Effector memory CD8-positive, alpha-beta T cell (primary cell): ENCODE measurements at places on chromosomes 6 and 20.

GRCh38 chr6:73050706-73051105 is 174.6 kb downstream of the KHDC1L start:
- H3K27me3 ChIP-seq: no peaks in the 10 kb centered on the region
- no peaks in the 10 kb centered on the region for H3K36me3 ChIP-seq
- peaks cover 4% of the 10 kb centered on the region for H3K4me1 ChIP-seq

GRCh38 chr20:36861875-36862801 is 13.8 kb upstream of the TLDC2 start:
- H3K36me3 ChIP-seq: peaks cover 7% of the 10 kb centered on the region
- DNase-seq: no peak

GRCh38 chr6:154356690-154357089 is at the start of gene IPCEF1:
Gene IPCEF1, minus strand, starts transcription at chr6:154356803. Its CDS starts 90,856 bp downstream, at chr6:154265947.
- DNase-seq: no peak
- peaks cover 39% of the 10 kb centered on the region for H3K27me3 ChIP-seq
- no peak within 1 kb of the TSS for H3K4me3 ChIP-seq

GRCh38 chr20:54148947-54149764 is 24.6 kb downstream of the CYP24A1 start:
- H3K36me3 ChIP-seq: no peaks in the 10 kb centered on the region
- no peaks in the 10 kb centered on the region for H3K4me1 ChIP-seq
- no peak overlapping the region for H3K27ac ChIP-seq
- DNase-seq: no peak
- peaks cover 19% of the 10 kb centered on the region for H3K27me3 ChIP-seq

GRCh38 chr20:56542489-56543030 is 9.5 kb downstream of the FAM209B start:
- H3K36me3 ChIP-seq: no peaks in the 10 kb centered on the region
- no peak overlapping the region for H3K27ac ChIP-seq
- no peaks in the 10 kb centered on the region for H3K27me3 ChIP-seq
- DNase-seq: no peak

DNA sequence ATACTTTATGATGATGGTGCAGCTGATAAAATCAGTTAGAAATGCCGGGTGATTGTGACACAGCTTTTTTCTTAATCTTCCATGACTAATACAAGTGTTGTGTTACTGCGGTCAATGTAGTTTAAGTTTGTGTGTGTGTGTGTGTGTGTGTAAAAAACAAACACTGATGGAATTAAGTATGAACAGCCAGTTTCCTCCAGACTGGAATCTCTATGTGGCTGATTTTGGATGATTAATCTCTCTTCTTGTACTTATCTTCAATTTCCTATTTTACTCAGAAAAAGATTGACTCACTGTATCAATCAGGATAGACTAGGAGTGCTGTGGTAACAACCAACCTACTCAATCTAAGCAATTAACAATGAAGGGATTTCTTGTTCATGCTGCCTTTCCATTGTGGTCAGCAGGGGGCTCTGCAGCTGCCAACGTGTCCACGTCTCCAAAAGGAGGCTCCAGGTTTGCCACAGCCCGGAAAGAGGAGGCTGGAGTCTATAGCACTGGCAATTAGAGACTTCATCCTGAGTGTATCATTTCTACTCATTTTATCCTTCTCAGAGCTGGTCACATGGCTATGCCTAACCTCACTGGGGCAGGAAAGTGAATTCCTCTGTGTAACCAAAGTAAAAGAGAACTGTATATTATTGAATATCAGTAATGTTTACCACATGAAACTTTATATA is 107.7 kb downstream of the CD109 start:
- H3K36me3 ChIP-seq: no peaks in the 10 kb centered on the region
- H3K4me1 ChIP-seq: no peaks in the 10 kb centered on the region
- no peaks in the 10 kb centered on the region for H3K27me3 ChIP-seq
- no peak overlapping the region for H3K4me3 ChIP-seq
- H3K27ac ChIP-seq: no peak overlapping the region
- no peak for DNase-seq

DNA sequence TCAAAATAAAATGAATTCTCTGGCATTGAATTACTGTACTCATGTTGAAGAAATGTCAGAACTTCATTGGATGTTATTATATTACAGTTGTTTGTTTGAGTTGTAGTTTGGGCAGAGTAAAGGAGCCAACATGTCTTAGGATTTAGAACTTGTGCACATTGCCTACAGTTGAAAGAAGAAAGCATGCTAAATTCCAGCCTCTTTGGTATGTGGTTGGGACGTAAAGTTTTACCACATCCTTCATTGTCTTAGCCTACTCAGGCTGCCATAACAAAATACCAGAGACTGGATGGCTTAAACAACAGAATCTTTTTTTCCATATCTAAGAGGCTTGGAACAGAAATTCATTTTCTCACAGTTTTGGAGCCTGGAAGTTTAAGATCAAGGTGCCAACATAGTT is 42.4 kb downstream of the HFE start:
- peaks cover 28% of the 10 kb centered on the region for H3K4me1 ChIP-seq
- no peaks in the 10 kb centered on the region for H3K27me3 ChIP-seq
- DNase-seq: no peak
- peaks cover 38% of the 10 kb centered on the region for H3K36me3 ChIP-seq

DNA sequence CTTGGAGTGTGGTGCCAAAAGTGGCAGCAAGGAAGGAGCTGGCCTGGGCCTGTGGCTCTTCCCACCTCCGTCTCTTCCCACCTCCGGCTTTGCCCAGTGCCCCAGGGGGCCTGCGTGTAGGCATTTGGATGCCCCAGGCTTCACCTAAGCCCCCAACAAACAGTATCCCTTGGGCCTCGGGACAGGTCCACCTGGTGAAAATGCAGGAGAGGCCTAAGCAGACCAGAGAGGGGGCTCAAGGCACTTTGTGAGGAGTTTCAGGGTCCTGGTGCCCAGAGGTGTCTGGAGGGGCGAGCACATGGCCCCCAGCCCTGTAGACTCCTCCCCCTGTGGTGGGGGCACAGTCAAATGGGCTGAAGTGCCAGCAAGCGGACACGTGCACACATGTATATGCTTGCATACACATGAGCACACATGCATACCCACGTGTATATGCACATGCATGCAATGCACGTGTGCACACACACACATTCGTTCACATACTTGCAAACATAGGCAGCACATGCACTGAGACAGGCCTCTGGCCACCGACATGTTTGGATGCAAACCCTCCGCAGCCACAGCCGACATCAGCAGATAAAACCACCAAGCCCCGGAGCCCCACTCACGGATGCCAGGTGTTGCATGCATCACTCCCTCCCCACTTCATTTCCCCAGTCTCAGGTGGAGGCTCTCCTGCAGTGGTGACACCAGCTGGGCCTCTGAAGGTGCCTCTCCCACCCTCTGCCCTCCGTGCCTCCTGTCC is 124.5 kb downstream of the TAF4 start:
- no peaks in the 10 kb centered on the region for H3K36me3 ChIP-seq
- H3K4me3 ChIP-seq: no peak overlapping the region
- peaks cover 2% of the 10 kb centered on the region for H3K4me1 ChIP-seq

GRCh38 chr20:50350510-50351249 is 159.5 kb upstream of the PTPN1 start:
- H3K27me3 ChIP-seq: peaks cover 22% of the 10 kb centered on the region
- no peak overlapping the region for H3K27ac ChIP-seq
- H3K4me1 ChIP-seq: peaks cover 5% of the 10 kb centered on the region
- no peak overlapping the region for H3K4me3 ChIP-seq
- H3K36me3 ChIP-seq: no peaks in the 10 kb centered on the region
- no peak for DNase-seq

GRCh38 chr6:85460154-85460920 is 10.5 kb downstream of the NT5E start:
- H3K4me1 ChIP-seq: peaks cover 58% of the 10 kb centered on the region
- peak overlapping the region; percentile 81 for H3K27ac ChIP-seq
- DNase-seq: no peak
